ENCODE measurements at places on chromosomes 5 and 9. TPM values are rescaled to one million over a fixed set of nuclear protein-coding genes. Genes with fewer than 3 reads are reported as not detected.

DNA sequence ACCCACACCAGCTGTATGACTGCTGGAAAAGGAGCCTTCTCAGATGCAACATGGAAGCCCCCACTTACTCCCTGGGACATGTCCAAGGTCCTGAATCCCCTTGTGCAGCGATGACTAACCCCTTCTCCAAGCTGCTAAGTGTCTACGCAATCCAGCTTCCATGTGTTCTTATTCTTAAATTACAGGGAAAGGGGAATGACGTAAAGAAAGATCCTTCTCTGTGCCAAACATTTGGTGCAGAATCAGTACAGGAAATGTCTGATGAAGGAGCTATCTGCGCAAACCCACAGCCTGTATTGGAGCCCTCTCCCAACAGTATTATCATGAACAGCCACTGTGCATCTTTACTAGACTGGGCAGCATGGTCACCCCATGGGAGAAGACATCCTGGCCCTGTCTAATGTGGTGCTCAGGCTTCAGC lies 183.2 kb downstream of the FRMD3 start:
- DNase-seq: no peak

DNA sequence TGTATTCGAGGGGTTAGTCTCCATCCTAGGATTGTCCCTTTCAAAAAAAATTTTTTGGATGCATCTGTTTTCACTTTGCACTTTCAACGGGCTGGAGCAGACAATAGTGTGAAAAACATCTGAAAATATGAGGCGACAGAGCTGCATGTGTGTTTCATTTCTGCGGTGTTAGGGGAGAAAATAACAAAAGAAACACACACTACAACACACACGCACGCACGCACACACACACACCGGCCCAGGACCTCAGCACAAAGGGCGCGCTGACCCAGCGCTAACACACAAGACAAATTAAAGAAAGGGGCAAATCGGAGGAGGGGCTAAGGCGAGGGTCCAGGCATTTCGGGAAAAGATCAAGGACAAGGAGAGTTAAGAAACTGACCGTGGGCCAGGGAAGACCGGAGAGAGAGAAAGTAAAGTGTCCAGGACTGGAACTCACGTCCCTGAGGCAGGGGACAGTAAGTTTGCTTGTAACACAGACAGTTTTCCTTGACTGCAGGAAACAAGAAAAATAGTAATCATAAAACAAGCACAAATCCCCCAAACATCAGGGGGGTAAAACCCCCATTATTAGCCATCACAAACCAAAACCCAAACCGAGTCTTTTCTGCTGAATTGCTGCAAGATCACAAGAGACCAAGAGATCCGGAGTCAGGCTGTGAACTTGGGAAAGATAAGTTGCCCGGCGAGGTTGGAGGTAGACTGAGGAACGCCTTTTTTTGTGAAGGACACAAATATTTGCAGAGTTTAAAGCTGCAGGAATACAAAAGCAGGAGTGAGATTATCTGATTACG lies 302.1 kb downstream of the PARP8 start:
- peak; percentile 87 for DNase-seq

DNA sequence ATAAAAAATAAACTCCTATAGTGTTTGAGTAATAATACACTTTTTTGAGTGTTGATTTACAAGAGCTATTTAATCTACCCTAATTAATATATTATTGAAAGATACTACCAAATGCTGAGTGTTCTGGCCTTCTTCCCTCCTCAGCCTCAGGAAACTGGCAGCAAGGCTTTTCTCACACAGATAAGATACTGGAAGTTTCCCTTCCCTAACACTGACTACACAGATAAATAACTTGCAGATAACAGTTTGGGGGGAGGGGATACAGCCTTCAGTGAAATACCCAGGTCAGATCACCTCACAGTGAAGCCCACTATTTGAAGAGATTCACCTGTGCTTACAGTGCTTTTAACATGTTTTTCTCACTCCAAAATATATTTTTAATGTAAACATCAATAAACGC lies 1.6 kb upstream of the NIPSNAP3A start:
- no peak for DNase-seq

DNA sequence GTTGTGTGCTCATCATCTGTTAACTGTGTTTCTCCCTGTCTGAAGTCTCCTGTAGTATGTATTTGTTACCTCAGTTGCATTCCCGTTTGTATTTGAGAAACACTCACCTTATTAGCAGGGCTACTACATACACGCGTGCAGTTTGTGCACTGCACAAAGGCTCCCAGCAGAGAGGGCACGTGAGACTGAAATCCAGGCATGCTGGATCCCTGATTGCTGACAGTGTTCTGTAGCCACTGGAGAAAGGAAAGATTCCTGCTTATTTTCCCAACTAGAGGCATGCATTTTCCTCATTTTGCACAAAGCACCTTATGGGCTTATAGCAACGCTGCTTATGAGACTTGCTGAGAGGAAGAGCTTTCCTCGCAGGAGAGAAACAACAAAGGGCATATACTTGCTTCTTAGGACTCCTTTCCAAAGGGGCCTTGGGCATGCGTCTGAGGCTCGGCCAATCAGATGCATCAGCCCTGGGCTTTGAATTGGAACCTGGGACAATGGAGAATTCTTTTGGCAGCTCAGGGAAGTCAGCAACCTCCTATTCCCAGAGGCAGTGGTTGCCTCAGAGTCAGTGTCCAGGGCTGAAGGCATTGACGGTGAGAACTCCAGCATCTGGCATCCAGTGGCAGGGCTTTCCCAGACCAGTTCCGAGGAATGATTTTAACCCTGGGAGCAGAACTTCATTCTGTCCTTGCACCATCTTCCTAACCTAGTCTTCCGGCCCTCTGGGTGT lies 9.9 kb upstream of the MEGF10 start:
- no peak for DNase-seq

GRCh38 chr5:172453206-172453985 lies 929 bp downstream of the SH3PXD2B start:
- DNase-seq: peak; percentile 88

DNA sequence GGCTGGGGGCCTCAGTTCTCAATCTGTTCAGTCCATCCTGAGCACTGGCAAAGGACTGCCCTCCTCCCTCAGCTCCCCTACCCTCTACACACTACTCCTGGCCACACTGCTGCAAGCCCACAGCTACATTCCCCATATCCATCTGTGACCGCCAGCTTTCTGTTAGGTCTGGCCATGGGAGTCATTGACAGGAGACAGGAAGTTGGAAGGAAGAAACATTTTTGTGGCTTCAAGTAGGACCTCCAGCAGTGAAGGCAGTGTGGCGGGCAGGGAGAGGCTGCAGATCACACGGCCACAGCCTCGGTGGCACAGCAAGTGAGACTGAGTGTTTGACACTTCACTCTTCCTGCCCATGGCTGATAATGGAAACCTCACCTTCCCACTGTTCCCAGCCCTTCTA lies 55.9 kb downstream of the SECISBP2 start:
- no peak for DNase-seq

- no peak for DNase-seq
These were observed 447 bp downstream of the UBLCP1 start for GRCh38 chr5:159263569-159263905.

DNA sequence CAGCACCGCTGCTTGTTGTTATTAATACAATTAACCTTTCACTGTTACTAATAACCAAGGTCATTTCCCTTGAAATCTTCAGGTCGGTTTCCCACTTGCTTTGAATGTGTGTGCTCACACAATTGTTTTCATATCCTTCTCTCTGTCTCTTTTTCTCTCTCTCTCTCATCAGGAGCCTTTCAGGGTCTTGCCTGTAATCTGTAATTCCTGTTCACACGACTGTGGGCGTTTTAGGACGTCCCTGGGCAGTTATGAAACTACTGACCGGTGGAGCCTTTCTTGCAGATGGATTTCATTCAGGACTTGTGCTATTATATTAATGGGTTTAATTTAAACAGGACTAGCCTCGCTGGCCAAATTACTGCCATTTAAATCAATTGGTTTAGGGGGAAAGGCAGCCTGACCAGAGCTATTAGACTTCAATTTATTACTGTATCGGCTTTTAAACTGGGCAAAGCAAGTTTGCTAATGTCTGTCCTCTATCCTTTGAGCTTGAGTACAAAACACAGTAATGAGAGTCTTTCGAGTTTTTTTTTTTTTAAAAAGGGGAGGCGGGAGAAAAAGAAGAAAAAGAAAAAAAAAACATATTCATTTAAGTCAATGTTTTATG lies 316.0 kb upstream of the TLE4 start:
- DNase-seq: no peak

- no peak for DNase-seq
These were observed 15.6 kb upstream of the EPB41L4A start for GRCh38 chr5:112434641-112435040.

DNA sequence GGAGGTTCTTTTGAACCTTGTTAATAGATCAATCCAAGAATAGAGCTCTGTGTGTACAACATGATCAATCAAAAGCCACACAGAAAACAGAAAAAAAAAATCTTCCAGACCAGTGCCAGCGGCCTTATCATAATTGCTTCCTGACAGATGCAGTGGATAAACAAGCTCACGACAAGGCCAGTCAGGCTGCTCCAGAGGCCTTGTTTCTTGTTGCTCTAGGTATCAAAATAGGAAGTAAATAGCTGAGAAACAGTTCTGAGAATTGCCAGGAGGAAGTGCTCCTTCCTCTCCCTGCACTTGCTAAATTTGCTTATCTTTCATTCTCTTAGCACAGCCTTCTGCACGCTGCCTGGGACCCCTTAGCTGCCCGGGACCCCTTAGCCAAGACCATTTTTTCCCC lies 199.0 kb upstream of the TARS1 start:
- DNase-seq: no peak

GRCh38 chr5:154603953-154604679 lies 126.1 kb upstream of the HAND1 start:
- DNase-seq: no peak

SLC36A3 gene
- total RNA-seq: not detected

SVEP1 gene
- total RNA-seq: 359 TPM

PCDHB13 gene
- total RNA-seq: 2.8 TPM

TSSK1B gene
- total RNA-seq: not detected

FAM151B gene
- 4.0 TPM for total RNA-seq

SLC4A9 gene
- 0.22 TPM for total RNA-seq

SLC6A7 gene
- not detected for total RNA-seq

PTGDS gene
- total RNA-seq: 249 TPM

PCDHGA2 gene
- total RNA-seq: 3.7 TPM

LHX6 gene
- 20.9 TPM for total RNA-seq

LCN6 gene
- 16.2 TPM for total RNA-seq

BHMT2 gene
- 60.6 TPM for total RNA-seq

IFNA5 gene
- not detected for total RNA-seq

LCN15 gene
- total RNA-seq: 0.32 TPM

All from mesenteric fat pad (tissue), 1 donor.